ENCODE measurements at places on chromosomes 2 and 18.

GRCh38 chr2:39119732-39120520 lies 925 bp downstream of the SOS1 start:
- peak; percentile 76 for DNase-seq

DNA sequence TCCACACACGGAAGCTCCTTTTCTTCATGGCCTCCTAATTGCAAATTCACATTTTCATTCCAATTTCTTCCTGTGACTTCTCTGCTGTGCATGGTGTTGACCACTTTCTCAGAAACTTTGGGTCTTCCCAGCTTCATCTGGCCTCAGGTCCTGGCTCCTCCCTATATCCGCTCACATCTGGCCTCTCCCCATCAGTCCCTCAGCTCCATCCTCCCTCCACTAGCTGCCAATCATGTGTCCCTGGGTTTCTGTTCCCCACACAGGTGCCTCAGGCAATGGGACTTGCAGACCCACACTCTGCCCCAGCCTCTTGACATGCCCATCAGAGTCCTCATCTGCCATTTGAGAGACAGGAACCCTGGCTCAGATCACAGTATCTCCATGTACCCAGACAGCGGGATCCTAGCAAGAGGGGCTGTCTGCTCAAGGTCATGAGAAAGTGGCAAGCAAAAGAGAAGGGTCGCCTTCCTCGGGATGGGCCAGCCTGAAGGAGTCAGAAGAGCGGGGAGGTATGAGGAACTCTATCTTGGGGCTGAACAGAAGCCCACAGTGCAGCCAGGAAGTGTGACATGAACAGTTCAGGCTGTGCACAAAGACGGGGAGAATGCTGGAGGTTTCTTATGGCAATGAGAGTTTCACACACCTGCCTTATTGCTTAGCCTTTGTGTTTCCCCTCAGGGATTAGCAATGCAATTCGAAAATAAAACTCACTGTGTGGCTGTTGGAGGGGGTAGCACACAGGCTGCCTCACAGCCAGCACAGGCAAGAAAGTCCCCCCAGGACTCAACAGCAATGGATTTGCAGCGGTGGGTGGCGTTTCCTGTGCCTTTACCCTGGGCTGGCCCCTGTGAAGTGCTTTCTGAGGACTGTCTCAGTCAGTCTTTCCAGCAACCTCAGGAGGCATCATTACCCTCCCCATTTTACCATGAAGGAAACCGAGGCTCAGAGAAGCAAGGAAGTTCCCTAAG lies 69.5 kb downstream of the COPS8 start:
- DNase-seq = no peak

- DNase-seq = no peak
Observed at GRCh38 chr2:24399434-24400206, 39.3 kb upstream of the ITSN2 start.

DNA sequence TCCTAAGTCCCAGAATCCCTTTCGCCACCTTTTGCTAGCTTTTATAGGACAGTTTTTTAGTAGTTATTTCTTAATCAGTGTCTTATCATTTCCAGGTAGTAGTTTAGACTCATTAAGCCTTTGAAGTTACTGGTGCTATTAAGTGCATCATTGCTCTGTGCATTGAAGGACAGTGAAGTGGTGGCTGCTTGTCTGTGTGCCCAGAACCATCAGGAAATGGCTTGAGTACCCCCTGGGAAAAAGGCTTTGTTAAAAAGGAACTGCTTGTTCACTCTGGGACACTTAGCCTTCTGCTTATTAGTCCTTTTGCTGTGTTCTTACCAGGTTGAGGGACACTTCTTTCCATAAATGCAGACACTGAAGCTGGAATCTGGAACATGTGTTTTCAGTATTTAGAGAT lies 30.0 kb downstream of the DTNA start:
- DNase-seq = no peak

DNA sequence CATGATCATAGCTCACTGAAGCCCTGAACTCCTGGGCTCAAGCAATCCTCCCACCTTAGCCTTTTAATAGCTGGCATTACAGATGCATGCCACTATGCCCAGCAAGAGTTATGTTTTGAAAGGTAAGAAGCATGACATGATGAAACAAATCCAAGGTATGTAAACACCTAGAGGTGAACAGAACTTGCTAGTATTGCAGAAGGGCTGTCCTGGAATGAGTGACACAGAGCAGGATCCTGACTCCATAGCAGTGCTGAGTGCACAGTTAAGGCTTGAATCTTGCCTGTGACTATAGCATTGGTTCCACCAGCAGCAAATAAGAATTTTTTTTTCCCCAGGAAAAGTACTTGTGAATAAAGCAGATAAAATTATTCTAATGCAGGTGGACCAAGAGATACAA lies 309.5 kb downstream of the PIK3C3 start:
- no peak for DNase-seq

GRCh38 chr2:105777031-105777482 lies 32.3 kb downstream of the NCK2 start:
- DNase-seq = no peak

GRCh38 chr2:55729136-55729685 lies 35.6 kb upstream of the PNPT1 start:
- DNase-seq = no peak

- DNase-seq = no peak
Observed at GRCh38 chr2:163182764-163183354, 344.3 kb upstream of the KCNH7 start.

DNA sequence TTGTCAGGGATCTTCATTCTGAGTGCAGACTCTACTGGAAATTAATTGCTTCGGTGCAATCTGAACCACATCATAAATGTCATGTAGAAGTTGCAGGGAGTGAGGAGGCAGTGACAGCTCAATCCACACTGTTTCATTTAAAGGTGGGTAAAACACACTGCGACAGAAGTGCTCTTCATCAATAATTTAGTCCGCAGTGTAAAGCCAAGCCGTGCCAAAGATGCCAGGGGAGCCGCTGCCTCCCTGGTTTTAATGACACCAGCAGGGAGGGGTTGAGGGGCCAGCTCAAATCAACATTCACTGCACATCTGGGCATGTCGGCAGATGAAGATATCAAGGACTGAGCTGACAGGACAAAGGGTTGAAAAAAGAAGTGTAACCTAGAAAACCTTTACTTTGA lies 305.7 kb upstream of the VRK2 start:
- no peak for DNase-seq

GRCh38 chr2:54088191-54088634 lies 27.2 kb upstream of the ACYP2 start:
- no peak for DNase-seq

DNA sequence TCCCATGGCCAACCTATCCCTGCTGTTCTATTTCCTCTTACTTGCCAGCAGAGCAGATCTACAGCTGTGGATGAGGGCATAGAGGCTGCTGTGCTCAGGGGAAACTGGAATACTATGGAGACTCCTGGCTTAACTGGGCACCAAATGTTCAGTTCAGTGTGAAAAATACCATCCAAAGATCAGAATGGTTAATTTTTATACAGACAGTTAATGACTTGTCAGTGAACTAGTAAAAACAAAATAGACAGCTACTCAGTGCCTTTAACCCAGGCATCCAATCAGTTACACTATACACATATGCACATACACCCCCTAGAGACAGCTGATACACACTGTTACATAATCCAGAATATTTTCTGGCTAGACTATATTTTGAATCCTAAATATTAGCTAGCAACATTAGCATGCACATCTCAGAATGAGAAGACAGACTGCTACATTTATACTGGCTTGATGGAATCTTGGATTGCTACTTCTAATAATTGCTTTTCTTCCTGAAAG lies 59.1 kb upstream of the WIPF1 start:
- no peak for DNase-seq

GRCh38 chr18:25223899-25224886 lies 127.8 kb downstream of the ZNF521 start:
- DNase-seq = no peak

GRCh38 chr2:150608341-150608740 lies 120.9 kb upstream of the RND3 start:
- DNase-seq = no peak
